Subcutaneous preadipocyte (primary cell): ENCODE measurements at places on chromosomes 1 and 21. TPM values are rescaled to one million over a fixed set of nuclear protein-coding genes. Genes with fewer than 3 reads are reported as not detected.

Gene FMO3
- 0.20 and 0.37 TPM in 2 replicates for total RNA-seq

Gene FCRL4
- not detected in 2 replicates for total RNA-seq

Gene ERICH3
- not detected in 2 replicates for total RNA-seq

Gene OR14K1
- total RNA-seq, result not detected in 2 replicates

Gene IFFO2
- total RNA-seq, result 4.7 and 5.1 TPM in 2 replicates

Gene SLC16A4
- 6.3 and 11.0 TPM in 2 replicates for total RNA-seq

Gene S100A1
- not detected in 2 replicates for total RNA-seq

Gene ECE1
- 54.4 and 83.5 TPM in 2 replicates for total RNA-seq

Gene IVL
- total RNA-seq, result under 0.01 TPM in 1 of 2 replicates, not detected in the other

Gene USH2A
- total RNA-seq, result under 0.01 TPM in 1 of 2 replicates, not detected in the other

Gene CYP4A22
- total RNA-seq, result not detected in 2 replicates

Gene SETDB1
- 32.7 and 35.8 TPM in 2 replicates for total RNA-seq

Gene RIPPLY3
- not detected in 2 replicates for total RNA-seq

Gene CCDC190
- not detected in 2 replicates for total RNA-seq

Gene OTUD3
- total RNA-seq, result 2.6 and 8.4 TPM in 2 replicates

Gene LDLRAD1
- total RNA-seq, result not detected in 2 replicates

Gene ADGRL4
- total RNA-seq, result 7.7 and 37.3 TPM in 2 replicates

Gene DIO1
- not detected in 2 replicates for total RNA-seq

Gene CSRP1
- 95.9 and 117 TPM in 2 replicates for total RNA-seq

Gene NDUFS2
- 98.5 and 108 TPM in 2 replicates for total RNA-seq

Gene TNFRSF4
- total RNA-seq, result under 0.01 TPM in 1 of 2 replicates, not detected in the other

Gene IFNLR1
- not detected in 2 replicates for total RNA-seq

Gene WNT9A
- total RNA-seq, result 0.78 and 1.5 TPM in 2 replicates

Gene EIF4G3
- 37.5 and 56.5 TPM in 2 replicates for total RNA-seq

Gene CCDC24
- 2.5 and 2.9 TPM in 2 replicates for total RNA-seq

Gene RAB3B
- total RNA-seq, result 0.73 and 4.1 TPM in 2 replicates

Gene AVPR1B
- total RNA-seq, result not detected in 2 replicates

Gene TEX38
- total RNA-seq, result not detected in 2 replicates

Gene KRTAP10-4
- not detected in 2 replicates for total RNA-seq

Gene LAPTM5
- total RNA-seq, result 0.37 and 0.39 TPM in 2 replicates

Gene NFASC
- 11.9 and 12.1 TPM in 2 replicates for total RNA-seq

Gene TCHHL1
- total RNA-seq, result not detected in 2 replicates

Gene AP4B1
- 15.1 and 15.4 TPM in 2 replicates for total RNA-seq

Gene BOLA1
- total RNA-seq, result 7.0 and 10.4 TPM in 2 replicates

Gene C1orf53
- 3.9 and 5.5 TPM in 2 replicates for total RNA-seq

Gene ADORA1
- 0.37 and 0.59 TPM in 2 replicates for total RNA-seq

Gene DISC1
- 2.6 and 5.1 TPM in 2 replicates for total RNA-seq

Gene SPRR2E
- not detected in 2 replicates for total RNA-seq

Gene B3GALT5
- total RNA-seq, result not detected in 2 replicates

Gene ADCY10
- under 0.01 and 0.39 TPM in 2 replicates for total RNA-seq

Gene IL10
- not detected in 2 replicates for total RNA-seq

Gene ZC3H12A
- 7.7 and 13.5 TPM in 2 replicates for total RNA-seq

Gene IKBKE
- 11.8 and 16.4 TPM in 2 replicates for total RNA-seq

Gene RCSD1
- 0.20 and 0.37 TPM in 2 replicates for total RNA-seq

Gene TTC39A
- 0.78 and 1.1 TPM in 2 replicates for total RNA-seq

Gene FYB2
- total RNA-seq, result not detected in 2 replicates

Gene CFHR3
- not detected in 2 replicates for total RNA-seq
